ENCODE measurements at places on chromosomes 4 and X. TPM values are rescaled to one million over a fixed set of nuclear protein-coding genes. Genes with fewer than 3 reads are reported as not detected.

Gene HTN3
- total RNA-seq = not detected

Gene FGFRL1
- total RNA-seq = 40.0 TPM

Gene MAGEA1
- not detected for total RNA-seq

- H3K27ac ChIP-seq = no peak overlapping the region
- H3K27me3 ChIP-seq = no peaks in the 10 kb centered on the region
- H3K4me3 ChIP-seq = no peak overlapping the region
Observed at GRCh38 chr4:86044593-86044985, 315.3 kb downstream of the MAPK10 start.

- no peaks in the 10 kb centered on the region for H3K27me3 ChIP-seq
- H3K27ac ChIP-seq = no peak overlapping the region
- no peak for DNase-seq
Observed at GRCh38 chr4:102163404-102164140, 181.7 kb downstream of the SLC39A8 start.

All from breast epithelium (tissue), 4 donors.